Stimulated activated CD4-positive, alpha-beta T cell treated with anti-CD3 and anti-CD28 coated beads, TNF-alpha, amount 100 ng/mL, for 24 hours (primary cell): ENCODE measurements at places on chromosomes 3 and 15.

DNA sequence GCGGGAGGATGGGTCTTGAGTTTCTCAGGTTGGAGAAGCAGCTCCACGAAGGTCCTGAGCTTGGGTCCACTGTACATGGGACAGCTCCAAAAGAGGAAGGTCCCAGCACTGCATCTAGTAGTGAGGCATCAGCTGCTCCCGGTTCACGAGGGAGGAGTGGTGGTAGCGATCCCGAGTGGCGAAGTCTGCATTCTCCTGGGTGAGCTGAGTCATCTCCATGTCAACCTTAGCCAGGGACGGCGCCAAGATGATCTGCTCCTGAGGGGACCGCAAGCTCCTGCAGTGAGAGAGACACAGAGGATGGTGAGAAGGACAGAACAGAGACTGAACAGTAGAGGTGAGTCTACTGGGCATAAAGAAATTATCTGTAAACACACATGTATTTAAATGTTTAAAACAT lies 28.0 kb upstream of the HEG1 start:
- DNase-seq: no peak

- DNase-seq: no peak
Observed at GRCh38 chr3:171640520-171641412, 169.5 kb downstream of the PLD1 start.

GRCh38 chr15:41936649-41937567 lies 35.4 kb downstream of the EHD4 start:
- DNase-seq: peak; percentile 65

GRCh38 chr3:13371100-13372075 lies 48.7 kb downstream of the NUP210 start:
- no peak for DNase-seq

DNA sequence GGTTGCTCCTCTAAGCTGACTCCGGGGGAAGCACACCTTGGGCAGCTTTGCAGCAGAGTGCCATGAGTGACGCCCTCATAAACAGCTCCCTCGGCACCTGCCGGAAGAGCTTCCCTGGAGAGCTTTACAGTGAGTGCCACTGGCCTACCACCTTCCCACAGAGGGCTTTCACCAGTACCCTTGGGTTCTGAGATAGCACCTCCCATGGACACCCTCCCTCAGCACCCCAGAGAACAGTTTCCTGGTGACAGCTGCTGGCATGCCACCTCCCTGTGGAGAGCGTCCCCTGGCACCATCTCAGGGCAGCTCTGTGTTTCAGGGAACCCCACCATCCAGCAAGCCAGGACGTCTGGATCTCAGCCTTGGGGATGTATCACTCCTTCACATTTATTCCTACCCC lies 49.1 kb downstream of the RUBCN start:
- DNase-seq: no peak

- no peak for DNase-seq
Observed at GRCh38 chr3:42723219-42723618, 20.6 kb upstream of the HHATL start.

- DNase-seq: no peak
Observed at GRCh38 chr3:157452097-157452496, 15.4 kb downstream of the PTX3 start.

GRCh38 chr15:95822961-95823360 lies 507.5 kb upstream of the NR2F2 start:
- DNase-seq: no peak
